Stimulated activated naive CD8-positive, alpha-beta T cell treated with anti-CD3 and anti-CD28 coated beads, Interleukin-15, amount 100 ng/mL, for 72 hours (primary cell): ENCODE measurements at places on chromosomes 11 and 22.

- DNase-seq = no peak
These were observed 54.4 kb downstream of the TRAF6 start for GRCh38 chr11:36455658-36456111.

GRCh38 chr11:32420139-32420538, 15.2 kb downstream of the WT1 start:
- no peak for DNase-seq

GRCh38 chr22:48973694-48974041, 854.0 kb downstream of the BRD1 start:
- no peak for DNase-seq

GRCh38 chr22:40220316-40221054, 42.8 kb downstream of the TNRC6B start:
- DNase-seq = no peak

DNA sequence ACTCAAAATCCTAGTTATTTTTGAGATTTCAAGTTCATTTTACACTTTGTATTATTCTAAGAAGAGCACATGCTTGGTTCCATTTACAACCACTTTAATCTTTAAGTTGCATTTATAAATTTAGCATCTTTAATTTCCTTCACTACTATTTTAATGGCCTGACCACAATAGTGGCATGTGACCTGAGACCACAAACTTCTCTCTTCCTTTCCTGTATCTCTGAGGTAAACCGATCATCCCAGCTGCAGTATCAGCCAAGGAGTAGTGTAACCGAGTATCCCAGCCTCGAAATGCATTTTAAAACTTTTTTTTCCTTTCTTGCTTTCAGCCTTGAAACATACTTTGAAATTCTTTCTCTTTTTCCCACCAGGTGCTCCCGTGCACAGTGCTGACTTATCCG, 28.7 kb upstream of the CBX6 start:
- DNase-seq = no peak

GRCh38 chr11:16834384-16834783, 95.9 kb downstream of the C11orf58 start:
- DNase-seq = no peak

DNA sequence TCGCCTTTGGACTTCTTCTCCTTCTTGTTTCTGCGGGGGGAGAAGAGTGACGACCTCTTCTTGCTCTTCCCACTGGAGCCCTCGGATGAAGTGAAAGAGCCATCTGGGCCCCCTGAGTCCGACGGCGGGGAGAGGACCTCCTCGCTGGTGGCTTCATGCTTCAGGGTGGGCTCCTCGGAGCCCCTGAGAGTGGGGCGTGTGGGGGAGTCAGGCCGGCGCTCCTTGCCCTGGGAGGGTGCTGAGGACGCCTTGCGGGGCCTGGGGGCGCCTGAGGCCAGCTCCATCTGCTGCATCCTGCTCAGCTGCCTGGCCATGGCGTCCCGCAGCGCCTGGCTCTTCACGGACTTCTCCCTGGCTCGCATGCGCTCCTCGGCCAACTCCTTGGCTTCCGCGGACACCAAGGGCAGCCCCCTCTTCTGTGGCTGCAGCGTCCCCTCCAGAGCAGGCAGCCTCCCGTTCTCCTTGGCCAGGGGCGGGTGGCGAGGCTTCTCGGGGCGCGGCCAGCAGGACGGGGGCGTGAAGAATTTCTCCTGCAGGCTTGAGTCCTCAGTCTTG, 43.3 kb upstream of the BID start:
- no peak for DNase-seq

DNA sequence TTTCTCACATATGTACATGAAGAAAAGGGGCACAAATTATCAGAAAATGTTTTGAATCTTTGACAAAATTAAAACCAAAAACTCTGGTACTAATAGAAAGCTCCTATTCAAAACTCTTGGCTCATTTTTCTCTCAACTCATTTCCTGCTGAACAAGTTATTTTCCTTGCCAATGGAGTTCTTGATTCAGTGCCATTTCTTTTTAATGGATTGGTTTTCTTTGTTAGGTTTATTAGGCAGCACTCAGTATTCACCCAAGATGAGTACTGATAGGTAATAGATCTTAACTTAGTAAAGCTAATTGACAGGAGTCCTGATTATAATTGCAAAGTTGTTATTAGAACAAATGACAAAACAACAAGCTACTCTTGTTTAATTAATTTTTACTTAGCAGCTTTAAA, 279.4 kb upstream of the PDGFD start:
- DNase-seq = no peak

DNA sequence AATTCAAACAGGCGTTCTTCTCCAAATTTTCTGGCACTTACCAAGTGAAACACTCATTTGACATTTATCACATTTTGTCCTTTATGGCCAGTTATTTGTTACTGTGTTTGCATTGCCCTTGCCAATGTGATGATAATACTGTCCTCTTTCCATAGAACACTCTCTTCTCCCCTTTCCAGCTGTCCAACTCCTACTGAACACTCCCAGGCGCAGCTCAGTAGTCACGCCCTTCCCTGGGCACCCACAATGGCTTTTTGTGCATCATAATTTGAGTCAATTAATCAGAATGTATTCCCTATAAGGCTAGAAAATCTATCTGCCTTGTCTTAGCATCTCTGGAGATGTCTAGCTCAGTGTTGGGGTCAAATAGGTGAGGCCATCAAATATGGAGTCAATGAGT, 21.2 kb upstream of the B3GAT1 start:
- no peak for DNase-seq

DNA sequence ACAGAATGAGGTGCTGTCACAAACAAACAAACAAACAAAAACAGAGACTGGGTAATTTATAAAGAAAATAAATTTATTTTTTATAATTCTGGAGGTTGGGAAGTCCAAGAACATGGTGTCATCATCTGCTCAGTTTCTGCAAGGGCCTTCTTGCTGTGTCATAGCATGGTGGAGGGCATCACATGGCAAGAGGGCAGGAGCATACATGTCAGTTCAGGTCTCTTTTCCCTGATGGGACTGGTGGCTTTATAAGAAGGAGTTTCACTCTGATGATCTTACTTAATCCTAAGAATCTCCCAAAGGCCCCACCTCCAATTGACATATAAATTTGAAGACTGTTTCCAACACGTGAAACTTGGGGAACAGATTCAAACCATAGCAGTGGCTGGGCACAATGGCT, 135.7 kb downstream of the NECTIN1 start:
- no peak for DNase-seq

- DNase-seq = no peak
These were observed 188.8 kb downstream of the SNX19 start for GRCh38 chr11:130727157-130728119.

- no peak for DNase-seq
These were observed 386.9 kb upstream of the FAT3 start for GRCh38 chr11:91837411-91838330.

DNA sequence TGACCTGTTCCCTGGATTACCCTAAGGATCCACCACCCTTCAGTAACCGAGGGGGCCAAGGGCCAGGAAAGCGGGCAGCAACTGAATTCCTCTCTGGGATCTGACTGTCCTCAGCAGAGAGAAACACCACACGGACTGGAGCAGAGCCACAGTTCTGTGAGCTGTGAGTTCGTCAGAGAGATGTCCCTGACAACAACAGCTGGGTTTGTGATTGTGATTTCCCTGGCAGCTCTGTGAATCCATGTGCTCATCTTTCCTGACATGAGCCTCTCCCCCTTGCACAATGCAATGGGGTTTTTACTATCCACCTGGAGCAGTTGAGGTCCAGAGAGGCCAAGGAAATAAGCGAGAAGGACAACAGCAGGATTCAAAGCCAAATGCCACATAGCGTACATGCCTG, 69.4 kb upstream of the AMPD3 start:
- no peak for DNase-seq

- no peak for DNase-seq
These were observed 260.8 kb downstream of the MIAT start for GRCh38 chr22:26918226-26918625.

DNA sequence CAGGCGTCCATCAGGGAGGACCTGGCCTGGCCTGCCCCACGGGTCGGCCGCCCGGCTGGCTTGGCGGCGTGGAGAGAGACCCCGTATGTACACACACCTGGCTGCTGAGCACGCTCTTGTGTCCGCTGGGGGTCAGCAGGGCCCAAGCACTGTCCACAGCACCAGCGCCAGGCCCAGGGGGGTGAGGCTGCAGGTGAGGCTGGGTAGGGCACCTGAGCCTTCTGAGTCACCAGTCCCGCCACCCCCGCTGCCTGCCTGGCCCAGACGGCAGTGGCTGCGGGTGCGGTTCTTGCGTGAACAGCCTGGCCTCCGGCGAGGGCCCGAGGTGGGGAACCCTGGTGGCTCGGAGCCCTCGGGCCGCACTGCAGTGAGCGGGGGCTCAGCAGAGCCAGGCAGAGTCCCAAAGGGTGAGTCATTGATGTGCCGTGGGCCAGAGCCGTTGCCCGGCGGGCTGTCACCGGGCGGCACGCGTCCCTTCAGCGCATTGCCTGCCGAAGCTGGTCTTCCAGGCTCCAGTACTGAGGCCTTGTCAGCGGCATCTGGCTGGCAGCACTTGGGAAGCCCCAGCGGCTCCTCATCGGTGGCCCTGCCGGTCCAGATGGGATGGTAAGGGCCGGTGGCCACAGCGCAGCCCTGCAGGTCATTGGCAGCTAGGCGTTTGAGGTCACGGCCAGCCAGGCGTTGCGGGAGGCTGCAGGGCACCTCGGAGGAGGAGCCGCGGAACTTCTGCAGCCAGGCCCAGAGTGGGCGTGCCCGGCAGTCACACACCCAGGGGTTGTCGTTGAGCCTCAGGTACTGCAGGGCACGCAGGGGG, 26.3 kb downstream of the RTN4R start:
- no peak for DNase-seq

DNA sequence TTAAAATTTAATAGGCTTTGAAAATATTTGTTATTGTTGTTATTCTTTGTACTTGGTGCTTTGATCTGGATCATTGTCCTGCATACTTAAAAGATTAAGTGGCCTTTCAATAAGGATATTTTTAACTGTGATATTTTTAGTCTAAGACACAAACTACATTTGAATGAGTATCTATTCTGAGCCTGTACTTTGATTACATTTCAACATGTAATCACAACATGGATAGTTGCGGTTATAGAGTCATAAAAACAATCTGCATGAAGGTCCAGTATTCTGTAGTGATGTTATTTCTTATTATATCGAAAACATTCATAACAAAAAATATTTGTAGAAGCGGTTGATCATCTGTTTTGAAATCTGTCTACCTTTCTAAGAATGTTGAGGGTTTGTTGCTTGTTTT, 58.6 kb downstream of the HIPK3 start:
- no peak for DNase-seq

- no peak for DNase-seq
These were observed 31.0 kb upstream of the FGF19 start for GRCh38 chr11:69734841-69735240.

DNA sequence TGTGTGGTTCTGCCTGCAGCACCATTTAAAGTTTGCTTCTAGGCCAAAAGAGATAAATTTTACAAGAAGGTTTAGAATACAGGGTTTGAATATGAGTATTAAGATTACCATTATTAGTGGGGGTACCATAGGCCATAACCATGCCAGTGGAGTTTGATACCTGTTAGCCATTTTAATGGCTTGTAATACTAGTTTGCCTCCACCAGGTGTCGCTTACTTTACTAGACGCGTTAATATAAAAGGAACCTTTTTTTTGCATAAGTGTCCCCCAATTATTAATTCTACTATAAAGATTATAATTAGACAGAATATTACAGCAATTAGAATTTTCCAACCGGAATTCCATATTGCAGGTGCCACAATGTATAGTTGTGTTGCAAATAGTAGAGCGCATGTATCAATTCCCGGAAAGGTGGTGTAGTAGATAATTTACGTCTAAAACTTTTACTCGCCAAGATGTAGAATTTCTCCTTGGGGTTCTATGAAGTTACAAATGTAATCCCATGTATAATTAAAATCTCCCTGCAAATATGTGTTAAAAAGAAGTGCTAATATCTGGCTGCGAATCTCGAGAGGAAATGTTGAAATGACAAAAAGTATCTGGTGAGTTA, 16.1 kb downstream of the MS4A6E start:
- DNase-seq = no peak

DNA sequence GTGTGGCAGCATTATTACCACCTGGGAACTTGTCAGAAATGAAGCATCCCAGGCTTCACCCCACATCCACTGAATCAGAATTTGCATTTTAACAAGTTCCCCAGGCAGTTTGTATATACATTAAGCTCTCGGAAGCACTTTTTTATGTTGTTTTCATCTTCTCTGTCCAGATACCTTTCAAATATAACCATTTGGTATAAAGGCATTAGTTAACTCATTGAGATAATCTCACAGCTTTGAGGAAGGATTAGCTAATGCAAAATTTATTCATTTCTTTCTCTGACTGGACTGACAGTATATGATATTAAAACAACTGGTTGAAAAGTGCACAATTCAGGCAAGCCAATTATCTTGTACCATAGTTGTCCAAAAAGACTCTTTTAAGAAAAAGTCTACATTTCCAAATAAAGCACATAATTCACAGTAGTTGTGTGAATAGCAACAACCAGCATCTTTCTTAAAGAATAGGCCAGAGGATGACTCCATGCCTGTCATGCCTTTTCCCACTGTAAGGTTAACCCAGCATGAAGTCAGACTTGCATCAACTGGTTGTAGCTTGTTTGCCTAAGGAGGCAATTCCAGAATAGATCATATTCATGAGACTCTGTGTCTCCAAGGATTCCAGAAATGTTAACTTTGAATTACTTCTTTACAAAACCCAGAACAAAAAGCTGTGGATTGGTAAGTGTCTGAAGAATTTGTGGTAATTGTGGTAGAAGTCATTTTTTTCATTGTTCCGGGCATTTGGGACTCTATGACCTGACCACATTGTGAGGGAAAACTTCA, 254.3 kb upstream of the SESN3 start:
- no peak for DNase-seq

GRCh38 chr11:126231725-126232459, 20.3 kb downstream of the FAM118B start:
- DNase-seq = no peak

- DNase-seq = no peak
These were observed 3.0 kb upstream of the NRGN start for GRCh38 chr11:124736736-124737135.

GRCh38 chr11:123195188-123196059, at the start of gene CLMP:
TSS of gene CLMP (minus strand) at chr11:123195248. CDS start at chr11:123194940, 308 bp downstream.
- DNase-seq = no peak

DNA sequence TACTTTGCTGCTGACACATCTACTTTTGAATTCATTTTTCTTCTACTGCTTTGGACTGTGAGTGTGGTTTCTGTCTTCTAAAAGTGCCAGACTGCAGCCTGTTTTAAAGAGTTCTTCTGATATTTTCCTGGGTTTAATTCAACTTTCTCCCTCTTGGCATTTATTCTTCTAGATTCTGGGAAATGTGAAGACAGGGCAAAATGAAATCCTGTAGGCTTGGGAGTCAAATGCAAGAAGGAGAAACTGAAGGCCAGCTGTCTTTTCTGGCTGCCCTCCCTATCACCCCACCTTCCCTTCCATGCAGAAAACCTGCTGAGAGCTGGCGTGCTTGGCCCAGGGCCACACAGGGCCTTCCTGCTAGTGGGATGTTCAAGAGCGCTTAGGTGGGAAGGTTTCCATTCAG, 7.6 kb downstream of the ZNF70 start:
- DNase-seq = no peak

GRCh38 chr22:19703869-19704268, 10.4 kb upstream of the SEPTIN5 start:
- no peak for DNase-seq
